ENCODE measurements at places on chromosomes 1 and 21.

DNA sequence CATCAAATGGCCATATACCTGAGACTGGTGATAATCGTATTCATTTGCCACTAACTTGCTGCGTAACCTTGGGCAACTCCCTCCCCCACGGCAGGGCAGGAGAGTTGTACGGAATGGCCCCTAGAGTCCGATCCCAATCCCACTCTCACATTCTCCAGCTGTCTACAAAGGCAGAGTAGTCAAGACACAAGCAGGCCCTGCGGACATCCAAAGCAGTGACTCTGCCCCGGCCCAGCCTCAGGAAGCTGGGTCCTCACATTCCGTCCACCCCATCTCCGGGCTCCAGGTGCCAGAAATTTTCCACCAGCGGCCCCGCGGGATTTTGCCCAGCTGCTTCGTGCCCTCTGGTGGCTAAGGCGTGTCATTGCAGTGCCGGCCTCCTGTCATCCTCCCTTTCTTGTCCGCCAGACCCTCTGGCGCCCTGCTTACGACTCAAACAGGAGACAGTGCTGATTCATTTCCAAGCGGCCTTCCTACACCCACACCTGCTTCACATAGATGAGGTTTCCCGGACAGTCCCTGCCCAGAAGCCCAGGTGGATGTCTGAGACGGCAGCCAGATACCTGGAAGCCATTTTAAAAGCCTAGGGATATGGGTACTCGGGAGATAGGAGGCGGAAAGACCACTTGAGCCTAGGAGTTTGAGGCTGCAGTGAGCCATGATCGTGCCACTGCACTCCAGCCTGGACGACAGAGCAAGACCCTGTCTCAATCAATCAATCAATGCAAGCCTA is 2.9 kb upstream of the S100A2 start:
- peak; percentile 94 for DNase-seq

- no peak for DNase-seq
Measured at GRCh38 chr1:6672558-6672957, 29.1 kb downstream of the DNAJC11 start.

- no peak for DNase-seq
Measured at GRCh38 chr1:2520806-2521205, 5.6 kb downstream of the PANK4 start.

DNA sequence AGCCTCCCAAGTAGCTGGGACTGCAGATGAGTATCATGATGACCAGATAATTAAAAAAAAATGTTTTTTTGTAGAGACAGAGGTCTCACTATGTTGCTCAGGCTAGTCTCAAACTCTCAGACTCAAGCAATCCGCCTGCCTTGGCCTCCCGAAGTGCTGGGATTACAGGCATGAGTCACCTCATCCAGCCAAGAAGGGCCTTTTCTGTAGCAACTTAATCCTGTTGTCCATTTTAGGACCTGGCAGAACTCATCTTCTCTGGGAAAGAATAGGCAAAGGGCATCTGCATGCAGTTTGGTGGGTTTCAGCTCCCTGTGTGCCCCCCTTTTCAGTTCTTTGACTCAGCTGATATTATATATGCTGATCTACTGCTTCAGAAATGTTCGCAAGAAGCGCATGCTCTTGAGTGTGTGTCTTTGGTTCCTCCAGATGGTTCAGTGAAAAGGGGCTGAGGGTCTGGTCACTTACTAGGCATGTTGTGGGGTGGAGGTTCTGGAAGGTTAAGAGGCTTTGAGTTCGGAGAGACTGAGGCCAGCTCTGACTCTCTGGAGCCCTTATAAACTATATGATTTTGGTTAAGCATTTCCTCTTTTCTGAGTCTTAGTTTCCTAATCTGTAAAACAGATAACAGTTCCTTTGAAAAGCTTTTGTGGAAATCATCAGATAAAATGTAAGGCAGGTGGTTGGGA is 19.4 kb upstream of the SRSF4 start:
- no peak for DNase-seq

All from SW480 (cell line).